Activated naive CD4-positive, alpha-beta T cell treated with Interleukin-2 at 50 U/mL for 16 hours (primary cell): ENCODE measurements at places on chromosomes 5 and 9.
A peak's percentile ranks its signal among the peaks of the same experiment; 100 is the strongest.

GRCh38 chr9:96618209-96619123, 1.2 kb downstream of the CDC14B start:
- DNase-seq, result peak; percentile 27

DNA sequence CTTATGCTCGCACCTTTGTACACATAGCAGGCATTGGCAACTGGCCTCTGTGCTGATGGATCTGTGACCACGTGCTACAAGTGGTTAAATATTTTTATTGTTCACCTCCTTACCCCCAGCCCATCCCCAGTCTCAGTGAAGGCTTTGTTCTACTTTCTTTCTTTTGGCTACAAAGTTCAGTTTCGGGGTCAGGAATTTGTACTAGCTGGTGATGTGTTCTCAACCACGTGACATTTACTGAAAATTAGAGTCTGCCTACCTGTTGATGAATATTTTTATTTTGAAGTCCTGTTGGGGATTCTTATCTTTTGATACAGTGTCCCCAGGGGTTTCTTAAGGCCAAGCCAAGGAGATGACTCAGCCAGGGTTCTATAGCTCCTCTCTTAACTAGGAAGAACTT, 47.8 kb downstream of the C9orf57 start:
- DNase-seq, result no peak

DNA sequence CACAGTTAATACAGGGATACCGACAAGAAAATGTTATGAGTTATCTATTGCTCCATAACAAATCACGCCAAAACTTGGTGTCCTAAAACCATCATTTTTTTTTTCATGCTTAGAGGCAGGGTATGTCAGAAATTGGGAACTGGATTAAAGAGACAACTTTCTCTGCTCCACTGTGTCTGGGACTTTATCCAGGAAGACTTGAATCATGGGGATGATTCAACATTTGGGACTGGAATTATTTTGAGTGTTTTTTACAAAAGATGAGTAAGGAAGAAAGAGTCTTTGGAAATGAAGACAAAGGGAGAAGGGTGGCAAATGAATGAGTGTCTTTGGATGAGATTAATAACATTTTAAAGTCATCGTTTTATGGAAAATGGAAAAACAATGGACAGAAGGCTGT, 1883.7 kb upstream of the C9orf72 start:
- DNase-seq, result no peak

DNA sequence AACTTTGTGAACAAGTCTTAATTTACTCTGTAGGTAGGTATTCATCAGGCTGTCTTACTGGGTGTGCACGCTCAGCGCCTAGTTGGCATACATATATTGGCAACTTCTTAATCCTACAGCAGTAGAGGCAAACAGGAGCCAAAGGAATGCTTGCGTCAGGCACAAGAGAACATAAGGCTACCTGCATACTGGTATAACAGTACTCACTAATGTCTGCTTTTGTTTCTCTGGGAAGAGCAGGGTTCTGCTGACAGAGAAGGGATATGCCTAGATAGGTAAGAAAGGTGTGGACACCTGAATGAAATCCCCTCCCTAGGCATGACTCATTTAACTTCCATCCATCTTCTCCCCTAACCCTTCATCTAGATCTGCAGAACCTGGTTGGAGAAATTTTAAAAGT, 40.1 kb downstream of the ELL2 start:
- DNase-seq, result no peak

- no peak for DNase-seq
Measured at GRCh38 chr5:172123269-172123692, 64.7 kb downstream of the STK10 start.
